ENCODE measurements at places on chromosomes 13 and 19.

- no peak for DNase-seq
Measured at GRCh38 chr13:98487016-98487415, 89.9 kb downstream of the STK24 start.

DNA sequence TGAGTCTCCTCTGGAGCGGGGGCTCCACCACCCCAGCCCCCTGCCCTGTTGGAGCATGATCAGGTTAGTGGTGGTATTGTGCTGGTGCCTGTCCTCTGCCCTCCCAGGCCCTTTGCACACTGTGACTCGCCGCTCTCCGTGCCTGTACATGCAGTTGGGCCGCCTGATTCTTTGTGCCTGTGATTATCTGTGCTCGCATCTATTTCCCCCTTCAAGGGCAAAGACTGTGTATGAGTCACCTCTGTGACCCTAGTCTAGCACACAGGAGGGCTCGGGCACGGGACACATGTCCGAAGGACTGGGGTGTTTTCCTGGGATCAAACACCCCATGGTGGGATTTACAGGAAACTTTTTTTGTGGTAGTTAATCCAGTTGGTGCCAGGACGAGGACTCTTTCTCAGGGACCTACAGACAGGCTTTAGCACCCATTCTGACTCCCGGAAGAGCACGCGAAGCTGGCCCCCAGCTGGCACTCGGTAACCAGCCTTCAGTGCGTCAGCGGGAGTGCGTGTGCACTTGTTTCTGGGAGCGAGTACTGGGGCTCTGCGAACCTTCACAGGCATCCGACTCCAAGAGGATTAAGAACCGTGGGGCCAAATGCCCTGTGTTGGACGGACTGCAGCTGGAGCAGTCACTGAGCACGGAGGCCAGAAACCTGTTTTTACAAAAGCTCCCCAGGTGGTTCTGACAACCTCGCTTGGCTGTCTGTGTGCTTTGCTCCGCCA, 6.7 kb downstream of the PPP1R37 start:
- no peak for DNase-seq

- DNase-seq, result no peak
Measured at GRCh38 chr19:7230826-7231225, 63.4 kb downstream of the INSR start.

- DNase-seq, result no peak
Measured at GRCh38 chr19:18057557-18057956, 29.2 kb downstream of the IL12RB1 start.

- DNase-seq, result no peak
Measured at GRCh38 chr13:78657699-78658629, 991 bp downstream of the OBI1 start.
